ENCODE measurements at places on chromosomes 5 and 9.

- DNase-seq = peak; percentile 0
Measured at GRCh38 chr5:152527358-152528052, 122.4 kb upstream of the NMUR2 start.

- DNase-seq = no peak
Measured at GRCh38 chr5:115774684-115775083, 41.8 kb downstream of the CDO1 start.

GRCh38 chr9:33104401-33104800 is 27.9 kb upstream of the SMU1 start:
- DNase-seq = no peak

GRCh38 chr9:123604861-123605260 is 248.9 kb downstream of the CRB2 start:
- DNase-seq = no peak

DNA sequence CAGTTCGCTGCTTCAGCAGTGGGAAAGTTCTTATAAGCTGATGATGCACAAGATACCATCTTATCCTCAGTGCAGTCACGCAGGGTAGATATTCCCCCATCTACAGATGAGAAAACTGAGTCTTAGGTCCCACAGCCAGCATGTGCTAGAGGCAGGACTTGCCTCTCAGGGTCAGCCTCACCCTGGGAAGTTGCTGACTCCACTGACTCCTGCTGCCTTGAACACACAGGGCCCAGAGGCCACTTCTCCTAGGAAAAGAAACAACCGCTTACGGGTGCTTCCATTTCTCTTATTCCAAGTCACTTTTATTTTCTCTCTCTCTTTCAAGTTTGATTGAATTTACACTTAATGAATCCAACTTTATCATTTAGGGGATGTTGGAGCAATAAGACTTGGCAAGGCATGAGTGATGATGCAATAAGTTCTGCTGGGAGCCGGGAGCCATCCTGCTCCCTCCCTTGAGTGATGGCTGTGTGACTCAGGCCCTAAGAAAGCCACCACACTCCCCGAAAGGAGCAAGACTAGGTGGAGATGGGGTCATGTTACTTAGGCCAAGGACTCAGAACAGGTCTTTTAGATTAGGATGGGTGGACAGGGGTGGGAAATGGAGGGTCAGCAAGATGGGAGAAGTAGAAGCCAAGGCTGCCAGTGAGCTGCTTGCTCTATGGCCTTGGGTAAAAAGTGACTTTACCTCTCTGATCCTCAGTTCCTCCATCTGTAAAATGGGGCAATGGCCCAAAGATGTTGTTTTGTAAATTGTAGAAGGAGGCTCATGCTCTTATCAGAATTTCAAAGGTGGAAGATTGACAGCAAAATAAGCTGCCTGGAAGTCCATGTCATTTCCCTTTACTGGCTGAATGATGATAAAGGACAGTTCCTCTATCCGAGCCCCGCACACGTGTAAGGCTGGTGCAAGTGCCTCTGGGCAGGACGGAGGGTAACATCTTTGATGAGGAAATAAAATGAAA is 67.4 kb upstream of the ZNF618 start:
- peak; percentile 86 for DNase-seq

- DNase-seq = no peak
Measured at GRCh38 chr9:112349008-112349333, 15.6 kb upstream of the PTBP3 start.

- DNase-seq = no peak
Measured at GRCh38 chr9:134991808-134992754, 74.4 kb upstream of the FCN1 start.

GRCh38 chr9:70923961-70924360 is 197.5 kb downstream of the TRPM3 start:
- DNase-seq = peak; percentile 5

DNA sequence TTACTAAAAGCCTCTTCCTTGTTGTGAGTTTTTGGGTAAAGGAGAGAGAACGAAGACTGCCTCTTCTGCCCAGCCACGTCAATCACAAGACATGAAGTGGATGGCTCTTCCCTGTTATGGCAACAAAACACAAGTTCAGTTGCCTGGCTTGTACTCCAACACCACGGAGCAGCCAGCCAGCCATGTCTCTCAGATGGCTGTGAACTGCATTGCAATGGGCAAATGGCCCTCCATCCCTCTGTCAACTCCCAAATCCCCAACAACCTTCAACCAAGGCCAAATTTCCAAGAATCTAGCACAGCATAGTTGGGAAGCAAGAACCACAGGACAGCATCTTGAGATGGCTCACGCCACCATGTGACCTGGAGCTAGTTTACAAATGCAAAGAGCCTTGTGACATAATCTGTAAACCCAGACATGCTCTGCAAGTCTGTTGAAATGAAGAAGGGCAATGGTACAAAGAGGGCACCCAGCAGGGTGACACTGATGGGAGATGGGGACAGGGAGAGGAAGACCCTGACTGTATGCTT is 53.9 kb downstream of the ZNF366 start:
- no peak for DNase-seq

GRCh38 chr5:139808481-139809330 is 13.1 kb downstream of the PSD2 start:
- DNase-seq = peak; percentile 30

DNA sequence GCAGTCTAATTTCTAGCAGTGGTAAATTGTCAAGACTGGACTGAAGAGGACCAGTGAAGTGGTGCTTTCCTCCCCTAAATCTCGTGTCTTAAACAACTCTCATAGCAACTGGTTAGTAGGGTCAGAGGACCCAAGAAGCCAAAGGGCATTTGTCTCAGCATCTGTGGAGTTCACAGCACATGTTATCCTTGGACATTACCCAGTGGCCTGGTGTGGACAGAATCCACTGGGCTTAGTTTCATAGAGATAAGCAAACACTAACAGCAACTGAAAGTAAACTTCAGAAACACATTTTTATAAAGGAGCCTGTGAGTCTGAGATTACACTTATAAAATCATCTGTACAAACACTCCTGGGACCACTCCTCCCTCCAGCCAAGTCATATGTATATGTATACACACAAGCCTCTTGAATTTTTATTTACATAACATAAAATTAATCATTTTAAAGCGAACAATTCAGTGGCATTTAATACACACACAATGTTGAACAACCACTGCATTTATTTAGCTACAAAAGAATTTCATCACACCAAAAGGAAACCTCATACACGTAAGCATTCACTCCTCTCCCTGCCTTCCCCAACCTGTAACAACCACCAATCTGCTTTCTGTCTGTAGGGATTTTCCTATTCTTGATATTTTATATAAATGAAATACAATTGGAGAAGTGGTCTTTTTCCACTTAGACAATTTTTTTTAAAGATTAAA is 457.8 kb downstream of the RASEF start:
- peak; percentile 32 for DNase-seq

DNA sequence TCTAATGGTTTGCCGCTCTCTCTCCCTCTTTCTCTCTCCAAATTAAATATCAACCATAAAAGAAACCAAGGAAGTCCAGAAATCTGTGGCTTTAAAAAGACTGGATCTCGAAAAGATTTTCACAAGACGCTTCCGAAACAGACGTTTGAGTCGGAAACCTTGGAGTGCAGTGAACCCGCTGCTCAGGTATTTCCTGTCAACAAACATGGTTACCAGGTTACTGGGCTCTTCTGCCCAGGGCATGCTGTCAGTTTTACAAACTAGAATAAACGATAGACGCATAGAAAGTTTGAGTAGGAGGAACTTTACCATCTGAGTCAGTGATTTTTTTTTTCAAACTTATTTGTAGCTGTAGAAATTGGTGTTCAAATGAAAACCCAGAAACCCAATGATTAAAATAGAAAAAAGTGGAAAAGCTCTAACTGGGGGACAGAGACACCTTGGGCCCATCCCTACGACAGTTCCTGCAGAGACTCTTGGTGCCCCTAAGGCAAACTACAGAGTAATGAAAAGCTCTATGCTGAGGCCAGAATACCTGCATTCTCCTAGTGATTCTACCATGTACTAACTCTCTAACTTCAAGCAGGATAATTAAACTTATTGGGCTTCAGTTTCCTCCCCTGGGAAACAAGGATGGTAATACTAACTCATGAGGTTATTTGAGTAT is 90.0 kb downstream of the DOCK8 start:
- no peak for DNase-seq

Measured in amniotic epithelial cell (primary cell).